ENCODE measurements at places on chromosomes 7 and 10.
A peak's percentile ranks its signal among the peaks of the same experiment; 100 is the strongest.

GRCh38 chr10:30751678-30752331 lies 122.3 kb upstream of the LYZL2 start:
- DNase-seq: peak; percentile 77

GRCh38 chr7:145909991-145910513 lies 206.5 kb upstream of the CNTNAP2 start:
- no peak for DNase-seq

DNA sequence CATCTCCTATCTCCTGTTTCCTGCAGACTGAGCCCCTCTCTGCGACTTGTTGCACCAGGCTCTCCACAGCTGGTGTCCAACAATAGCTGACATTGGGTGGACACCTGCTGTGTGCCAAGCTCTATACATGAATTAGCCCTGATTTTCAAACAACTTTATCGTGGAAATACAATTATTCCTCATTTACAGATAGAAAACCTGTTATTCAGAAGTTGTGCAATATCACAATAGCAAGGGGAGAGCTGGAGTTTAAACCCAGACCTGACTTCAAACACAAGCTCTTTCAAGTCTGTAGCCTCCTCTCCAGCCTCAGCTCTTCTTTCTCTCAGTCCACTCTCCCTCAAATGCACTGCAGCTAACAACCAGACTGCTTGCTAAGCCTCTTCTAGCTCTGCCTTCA lies 168.8 kb downstream of the HECW1 start:
- DNase-seq: no peak

DNA sequence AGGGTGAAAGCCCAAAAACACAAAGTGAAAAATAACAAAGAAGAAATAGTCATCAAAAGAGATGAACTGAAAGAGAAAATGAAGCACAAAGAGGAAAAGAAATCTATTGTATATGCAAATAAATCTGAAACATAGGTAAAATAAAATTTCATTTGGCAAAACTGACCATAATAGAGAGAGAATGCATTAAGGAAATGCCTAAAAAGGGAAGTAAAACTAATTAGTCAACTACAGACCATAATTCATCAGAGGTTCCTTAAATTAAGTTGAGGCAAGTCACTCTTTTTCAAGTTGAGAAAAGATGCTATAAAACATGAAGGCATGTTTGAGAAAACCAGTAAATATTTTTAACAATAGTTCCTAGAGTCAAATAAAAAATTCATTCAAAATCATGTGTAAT lies 233.3 kb downstream of the LRRN3 start:
- no peak for DNase-seq

GRCh38 chr10:32379318-32379949 lies 32.5 kb upstream of the EPC1 start:
- DNase-seq: peak; percentile 43

GRCh38 chr10:119251315-119251708 lies 43.9 kb downstream of the GRK5 start:
- DNase-seq: peak; percentile 47

DNA sequence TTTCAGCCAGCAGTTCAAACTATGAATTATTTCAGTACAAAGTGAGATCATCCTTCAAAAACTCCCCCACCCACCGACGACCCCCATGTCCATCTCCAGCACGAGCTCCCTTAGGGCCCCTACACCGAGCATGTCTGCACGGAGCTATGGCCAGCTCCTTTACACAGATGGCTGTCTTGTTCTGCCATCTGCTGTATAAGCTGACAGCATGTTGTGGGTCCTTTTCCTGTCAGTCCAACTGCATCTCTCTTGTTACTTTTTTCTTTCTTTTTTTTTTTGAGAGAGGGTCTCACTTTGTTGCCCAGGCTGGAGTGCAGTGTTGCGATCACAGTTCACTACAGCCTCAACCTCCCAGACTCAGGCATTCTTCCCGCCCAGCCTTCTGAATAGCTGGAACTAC lies 21.6 kb downstream of the NPC1L1 start:
- DNase-seq: no peak

DNA sequence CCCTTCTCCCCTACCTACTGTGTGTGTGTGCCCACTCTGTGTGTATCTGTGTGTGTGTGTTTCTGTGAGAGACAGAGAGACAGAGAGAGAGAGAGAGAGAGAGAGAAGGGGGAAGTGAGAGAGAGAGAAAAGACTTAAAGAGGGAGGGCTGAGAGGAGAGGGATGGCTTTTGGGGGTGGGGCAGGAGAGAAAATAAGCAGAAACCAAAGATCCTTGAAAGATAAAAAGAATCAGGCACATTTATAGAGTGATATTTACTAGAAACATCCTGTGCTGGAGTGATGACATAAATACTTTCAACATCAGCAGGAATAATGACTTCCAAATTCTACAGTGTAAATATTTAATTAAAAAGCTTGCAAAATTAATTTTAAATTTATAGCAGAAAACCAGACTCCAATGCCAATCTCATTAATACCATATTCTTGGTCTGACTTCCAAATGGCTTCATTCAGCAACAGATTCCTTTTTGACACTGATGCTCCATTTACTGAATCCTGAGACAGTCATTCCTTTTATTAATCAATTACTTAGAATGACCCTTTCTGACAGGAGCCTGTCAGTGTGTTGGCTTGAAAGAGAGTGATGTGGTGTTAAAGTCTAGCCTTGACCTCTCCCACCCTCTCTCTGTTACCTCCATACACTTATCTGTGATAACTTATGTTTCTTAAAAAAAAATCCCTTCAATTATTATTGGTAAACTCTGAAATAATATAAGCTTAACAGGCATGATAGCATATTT lies 41.7 kb upstream of the WNT2 start:
- DNase-seq: no peak

DNA sequence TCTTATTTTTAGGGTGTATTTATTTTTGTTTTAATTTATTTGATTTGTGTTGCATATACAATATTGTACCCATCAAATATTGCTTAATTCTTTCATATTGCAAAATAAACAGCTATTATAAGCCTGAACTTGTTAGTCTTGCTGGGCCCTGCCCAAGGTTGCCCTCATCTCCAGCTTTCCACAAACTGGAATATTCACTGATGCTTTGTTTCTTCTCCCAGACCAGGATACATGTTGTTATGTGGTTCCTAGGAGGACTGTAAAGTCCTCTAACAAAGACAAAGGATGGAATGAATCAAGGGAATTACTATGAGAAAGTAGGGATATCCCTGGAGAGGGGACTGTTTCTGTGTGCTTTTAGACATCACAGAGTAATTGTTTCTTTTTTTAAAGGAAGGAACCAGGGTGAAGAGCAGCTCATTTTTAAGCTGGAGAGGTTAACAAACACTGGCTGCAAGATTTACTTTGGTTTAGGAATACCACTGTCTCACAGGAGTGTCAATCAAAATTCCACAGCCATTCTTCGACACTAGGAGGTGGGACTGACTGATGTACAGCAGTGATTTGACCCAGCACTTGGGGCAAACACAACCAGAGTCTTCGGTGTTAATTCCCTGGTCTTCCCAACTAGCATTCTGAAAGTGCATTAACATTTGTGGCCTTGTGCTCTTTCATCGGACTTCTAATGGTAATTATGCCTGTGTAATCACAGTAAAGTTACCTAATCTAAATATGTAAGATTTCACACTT lies 14.8 kb upstream of the CD36 start:
- DNase-seq: no peak

- DNase-seq: no peak
These were observed 14.0 kb upstream of the EXOC6 start for GRCh38 chr10:92834331-92834730.

GRCh38 chr10:3398825-3399646 lies 226.5 kb upstream of the PITRM1 start:
- DNase-seq: no peak

GRCh38 chr7:84813376-84813775 lies 373.5 kb downstream of the SEMA3D start:
- DNase-seq: no peak

DNA sequence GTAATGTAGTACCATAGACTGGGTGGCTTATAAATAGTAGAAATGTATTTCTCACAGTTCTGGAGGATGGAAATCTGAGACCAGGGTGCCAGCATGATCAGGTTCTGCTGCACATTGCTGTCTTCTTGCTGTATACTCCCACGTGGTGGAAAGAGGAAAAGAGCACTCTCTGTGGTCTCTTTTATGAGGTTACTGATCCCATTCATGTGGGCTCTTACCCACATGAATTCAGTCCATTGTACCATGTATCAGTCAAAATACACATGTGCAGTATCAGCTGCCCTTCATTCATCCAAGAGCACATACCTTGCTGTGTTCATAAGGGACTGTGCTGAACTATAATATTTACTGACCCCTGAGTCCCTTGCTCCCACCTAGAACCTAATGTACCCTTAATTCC lies 17.1 kb downstream of the PNLIPRP2 start:
- DNase-seq: no peak

DNA sequence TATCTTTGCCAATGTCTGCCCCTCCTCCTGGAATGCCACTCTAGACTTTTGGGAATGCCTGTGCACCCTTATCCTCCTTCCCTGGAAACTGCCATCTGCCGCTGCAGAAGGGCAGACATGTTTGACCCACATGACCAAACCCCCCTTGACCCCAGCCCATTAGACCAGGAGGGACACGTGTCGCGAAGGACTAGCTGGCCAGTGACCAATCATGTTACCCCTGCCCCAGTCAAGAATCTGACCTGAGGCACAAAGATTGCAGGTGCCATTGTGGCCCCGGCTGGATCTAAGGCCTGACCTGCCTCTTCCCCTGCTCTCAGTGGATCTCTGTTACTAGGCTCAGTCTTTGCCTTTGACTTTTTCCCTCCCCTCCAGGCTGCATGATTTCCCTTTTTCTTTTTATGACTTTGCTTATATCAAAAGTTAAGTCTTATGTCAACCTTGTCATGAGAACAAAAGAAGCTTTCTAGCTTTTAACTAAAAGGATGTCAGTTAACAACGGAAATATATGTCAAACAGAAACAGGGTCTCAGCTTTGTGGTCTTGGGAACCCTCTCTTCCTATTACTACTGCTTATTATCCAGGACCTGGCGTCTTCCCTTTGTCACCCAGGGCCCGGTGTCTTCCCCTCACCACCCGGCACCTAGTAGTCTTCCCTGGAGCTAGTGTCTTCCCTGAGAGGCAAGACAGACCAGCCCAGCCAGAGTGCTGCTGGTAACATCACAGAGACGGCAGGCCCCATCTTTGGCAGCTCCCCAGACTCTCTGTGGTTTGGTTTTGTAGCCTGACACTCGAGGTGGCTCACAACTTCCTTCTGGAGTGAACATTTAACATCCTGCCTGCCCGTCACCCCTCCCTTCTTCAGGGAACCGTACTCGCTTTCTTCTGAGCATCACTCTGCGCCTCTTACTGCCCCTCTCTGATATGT lies 24.4 kb upstream of the PPIF start:
- peak; percentile 75 for DNase-seq

DNA sequence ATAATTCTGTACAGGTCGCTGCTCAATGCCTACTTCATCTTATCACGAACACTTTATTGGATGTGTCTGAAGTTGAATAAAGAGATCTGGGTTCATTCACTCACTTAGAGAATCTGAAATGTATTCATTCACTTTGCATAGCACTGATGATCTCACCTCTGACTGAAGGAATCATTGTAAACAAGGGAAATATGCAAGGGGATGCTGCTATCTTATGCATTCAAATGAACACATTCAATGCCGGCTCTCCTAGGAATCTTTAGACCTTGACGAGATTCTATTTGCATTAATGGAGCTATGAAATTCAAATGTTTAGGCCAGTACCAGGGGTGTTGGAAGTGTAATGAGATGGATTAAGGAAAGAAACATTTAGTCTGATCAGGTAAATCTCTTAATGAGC lies 200.6 kb upstream of the COBL start:
- DNase-seq: no peak

DNA sequence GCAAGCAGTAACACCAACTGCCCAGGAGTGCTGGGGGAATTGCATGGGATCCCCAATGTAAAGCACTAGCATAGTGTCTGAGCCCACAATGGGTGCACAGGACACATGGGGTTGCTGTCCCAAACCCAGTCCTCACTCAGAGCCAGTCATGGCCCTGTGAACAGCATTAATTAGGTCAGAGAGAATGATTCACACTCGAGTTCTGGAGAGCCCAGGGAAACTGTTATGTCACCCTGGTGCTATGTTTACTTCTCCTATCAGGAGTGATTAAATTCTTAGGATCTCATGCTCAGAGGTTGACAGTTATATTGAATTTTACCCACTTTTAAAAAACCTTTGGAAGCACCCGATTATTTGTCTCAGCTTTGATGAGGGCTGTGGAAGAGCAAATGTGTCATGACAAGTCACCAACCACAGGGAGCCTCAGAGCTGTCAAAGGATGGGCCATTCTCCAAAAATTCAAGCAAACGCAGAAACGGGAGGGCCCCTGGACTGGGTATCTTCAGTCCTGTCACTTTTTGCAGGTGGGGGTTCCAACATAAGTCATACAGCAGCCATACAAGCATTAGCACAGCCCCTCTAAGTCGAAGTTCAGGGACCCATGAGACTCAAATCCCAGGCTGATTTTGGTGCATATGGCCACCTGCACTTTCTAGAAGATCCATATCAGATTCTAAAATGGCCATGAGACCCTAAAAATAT lies 1.3 kb upstream of the RASSF4 start:
- peak; percentile 68 for DNase-seq

- DNase-seq: peak; percentile 83
These were observed 250.0 kb downstream of the BMPER start for GRCh38 chr7:34155220-34155908.

- no peak for DNase-seq
These were observed 145.9 kb downstream of the PHTF2 start for GRCh38 chr7:77944183-77945182.

- no peak for DNase-seq
These were observed 90.4 kb downstream of the CHST15 start for GRCh38 chr10:124003070-124003419.

- no peak for DNase-seq
These were observed 78.5 kb downstream of the CREB5 start for GRCh38 chr7:28490831-28491230.

- DNase-seq: no peak
These were observed 850.3 kb upstream of the SORCS1 start for GRCh38 chr10:108014902-108015177.

DNA sequence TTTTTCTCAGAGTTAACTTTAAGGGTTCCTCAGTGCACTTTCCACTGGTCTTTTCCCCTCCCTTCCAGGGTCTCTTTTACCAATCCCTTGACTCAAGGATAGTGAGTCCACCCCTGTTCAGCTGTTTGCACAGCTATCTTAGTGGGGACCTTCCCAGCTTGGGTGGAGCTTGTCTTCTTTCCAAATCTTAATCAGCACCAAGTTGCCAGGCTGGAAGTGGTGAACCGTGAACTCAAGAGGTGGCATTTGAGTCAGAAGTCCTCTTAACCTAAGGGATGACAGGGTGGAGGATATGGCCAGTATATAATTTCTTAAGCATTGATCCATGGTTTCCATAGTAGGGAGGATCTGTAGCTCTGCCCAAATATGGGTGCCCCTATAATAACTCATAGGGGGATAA lies 25.0 kb downstream of the MAPK8 start:
- no peak for DNase-seq

GRCh38 chr7:140876519-140877248 lies 48.0 kb downstream of the BRAF start:
- DNase-seq: peak; percentile 8

GRCh38 chr7:8291397-8292141 lies 29.6 kb upstream of the ICA1 start:
- no peak for DNase-seq

GRCh38 chr7:94913391-94913790 lies 6.0 kb downstream of the PPP1R9A start:
- DNase-seq: no peak

Data from AG08396 (cell line).